ENCODE measurements at places on chromosomes 16 and 17.
A peak's percentile ranks its signal among the peaks of the same experiment; 100 is the strongest.

DNA sequence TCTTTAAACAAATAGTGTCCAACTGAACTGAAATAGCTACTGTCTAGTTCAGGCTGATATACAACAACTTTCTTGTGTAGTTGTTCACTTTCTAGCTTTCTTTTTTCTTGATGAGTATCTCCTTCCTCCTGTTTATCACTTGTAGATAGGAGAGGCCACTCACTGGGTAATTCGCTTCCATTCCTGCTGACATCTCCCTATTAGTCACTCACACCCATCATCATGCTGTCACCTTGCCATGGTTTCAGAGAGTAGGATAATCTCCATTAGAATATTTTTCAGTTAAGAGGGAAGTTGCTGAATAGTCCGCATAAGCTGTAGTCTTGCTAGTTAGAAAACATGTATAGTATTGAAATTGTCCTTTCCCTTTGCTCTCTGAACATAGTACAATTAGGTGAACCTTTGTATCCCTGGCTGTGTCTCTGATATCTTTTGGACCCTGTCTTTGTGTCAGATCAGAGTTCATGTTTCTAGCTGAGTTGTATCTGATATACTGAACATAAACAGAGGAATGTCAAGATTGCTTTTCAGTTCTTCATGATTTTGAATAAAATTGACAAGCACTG lies 64.4 kb upstream of the RASL10B start:
- DNase-seq, result no peak

DNA sequence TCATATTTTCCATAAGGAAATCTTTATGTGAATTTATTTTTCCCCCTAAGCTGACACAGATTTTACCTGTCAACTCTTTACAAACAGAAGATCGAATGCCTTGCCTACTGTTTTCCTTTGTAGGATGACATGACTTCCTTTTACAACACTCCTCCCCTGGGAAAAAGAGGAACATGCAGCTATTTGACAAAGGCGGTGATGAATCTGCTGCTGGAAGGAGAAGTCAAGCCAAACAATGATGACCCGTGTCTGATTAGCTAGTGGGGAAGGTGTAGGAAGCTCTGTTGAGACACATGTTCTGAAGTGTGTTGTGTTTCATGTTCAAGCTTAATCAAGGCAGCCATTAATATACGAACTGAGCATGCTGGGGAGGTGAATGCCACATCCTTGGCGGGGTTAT lies 238.0 kb downstream of the PHKB start:
- no peak for DNase-seq

GRCh38 chr17:27299384-27300049 lies 5.6 kb downstream of the WSB1 start:
- DNase-seq, result no peak

- no peak for DNase-seq
Measured at GRCh38 chr17:19401321-19402010, 9.6 kb upstream of the RNF112 start.

GRCh38 chr17:77475016-77475976 lies 334.5 kb downstream of the SEC14L1 start:
- DNase-seq, result peak; percentile 66

GRCh38 chr17:48223945-48224344 lies 116.4 kb downstream of the SNX11 start:
- no peak for DNase-seq

GRCh38 chr17:56482229-56482628 lies 111.3 kb upstream of the NOG start:
- no peak for DNase-seq

- no peak for DNase-seq
Measured at GRCh38 chr17:82100502-82101298, 2.7 kb upstream of the FASN start.

GRCh38 chr16:67169642-67170167 lies 633 bp upstream of the NOL3 start:
- no peak for DNase-seq

DNA sequence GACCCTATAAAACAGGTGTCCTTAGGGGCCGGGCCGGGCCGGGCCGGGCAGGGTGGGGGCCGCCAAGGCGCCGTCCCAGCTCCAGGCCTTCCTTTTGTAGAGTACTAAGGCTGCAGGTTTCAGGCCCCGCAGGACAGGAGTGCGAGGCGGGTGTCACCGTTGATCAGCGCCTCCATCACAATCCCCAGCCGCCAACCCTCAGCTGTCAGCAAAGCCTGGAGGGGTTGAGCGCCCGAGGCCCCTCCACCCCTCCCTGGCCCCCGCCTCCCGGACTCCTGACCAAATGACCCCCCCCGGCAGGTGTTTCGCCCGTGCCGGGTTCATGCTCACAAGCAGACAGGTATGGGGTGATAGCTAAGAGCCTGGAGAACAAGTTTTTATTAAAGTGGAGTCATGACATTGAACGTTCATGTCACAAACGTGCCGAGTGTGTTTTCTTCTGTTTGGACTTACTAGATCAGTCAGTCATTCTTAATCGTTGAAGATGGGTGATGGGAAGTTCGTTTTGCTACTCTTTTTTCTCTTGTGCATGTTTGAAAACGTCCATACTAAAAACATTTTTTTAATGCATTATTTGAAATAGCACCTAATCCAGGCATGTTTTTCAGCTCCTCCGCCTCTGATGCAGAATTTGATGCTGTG lies 534 bp downstream of the ARL2BP start:
- DNase-seq, result peak; percentile 7

DNA sequence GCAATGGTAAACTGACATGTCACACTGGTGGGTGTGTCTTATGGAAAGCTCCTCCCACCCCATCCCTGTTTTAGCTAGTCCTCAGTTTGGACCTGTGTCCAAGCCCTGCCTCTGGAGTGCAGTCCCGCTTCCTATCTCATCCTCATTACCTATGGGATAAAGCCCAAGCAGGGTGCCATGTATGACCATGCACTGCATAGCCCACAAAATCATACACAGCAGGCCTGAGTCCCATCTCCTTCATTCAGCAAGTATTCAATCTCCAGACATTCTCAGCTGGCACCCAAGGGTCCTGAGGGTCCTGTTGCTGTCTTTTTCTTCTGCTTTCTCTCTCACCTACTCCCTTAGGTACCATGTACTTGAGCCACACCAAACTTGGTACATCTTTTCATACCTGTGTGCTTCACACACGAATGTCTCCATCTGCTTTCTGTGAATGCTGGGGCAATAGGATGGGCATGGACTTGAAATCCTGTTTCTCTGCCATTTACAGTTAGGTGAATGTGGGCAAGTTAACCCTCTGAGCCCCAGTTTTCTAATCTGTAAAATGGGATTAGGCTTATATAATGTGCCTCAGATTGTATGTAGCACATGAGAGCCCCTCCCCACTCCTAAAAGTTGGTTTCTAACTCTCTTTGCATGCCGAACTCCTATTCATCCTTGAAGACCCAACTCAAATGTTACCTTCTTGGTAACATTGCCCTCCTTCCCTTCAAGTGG lies 28.5 kb downstream of the TNS4 start:
- DNase-seq, result no peak

DNA sequence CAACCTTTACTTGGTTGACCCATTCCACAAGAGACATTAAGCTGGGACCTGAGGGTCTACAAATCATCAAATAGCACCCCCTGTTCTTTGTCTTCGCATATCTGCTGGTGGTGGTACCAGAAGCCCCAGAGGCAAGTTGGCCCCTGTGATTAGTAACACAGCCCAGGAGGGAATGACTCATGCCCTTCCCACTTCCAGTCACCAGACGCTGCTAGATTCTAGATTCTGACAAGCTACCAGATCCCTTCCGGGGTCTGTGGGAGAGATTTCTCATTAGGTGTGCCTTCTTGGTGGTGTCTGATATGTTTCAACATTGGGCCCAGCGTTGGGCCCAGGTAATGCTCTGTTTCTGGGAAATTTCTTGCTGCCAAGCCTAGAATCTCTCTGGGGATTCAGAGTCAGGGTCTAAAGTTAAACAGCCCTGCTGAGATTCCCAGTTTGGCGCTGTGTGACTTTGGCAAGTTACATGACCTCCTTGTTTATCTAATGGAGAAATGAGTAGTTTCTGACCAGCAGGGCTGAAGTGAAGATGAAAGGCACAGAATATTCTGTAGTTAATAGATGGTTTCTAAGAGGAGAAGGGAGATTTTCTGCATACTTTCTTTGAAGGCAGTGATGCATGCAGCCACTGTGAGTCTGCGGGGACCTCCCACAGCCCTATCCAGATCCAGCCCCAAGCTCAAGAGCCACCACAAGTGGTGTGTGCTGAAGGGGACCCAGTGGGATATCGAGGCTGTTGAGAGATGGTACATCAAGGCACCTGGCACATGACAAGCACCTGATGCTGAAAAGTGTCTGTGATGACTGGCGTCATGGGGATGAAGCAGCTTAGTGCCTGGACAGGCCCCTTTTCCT lies 3.9 kb downstream of the TRPV2 start:
- peak; percentile 51 for DNase-seq

- no peak for DNase-seq
Measured at GRCh38 chr17:60300949-60301348, 91.0 kb downstream of the USP32 start.

DNA sequence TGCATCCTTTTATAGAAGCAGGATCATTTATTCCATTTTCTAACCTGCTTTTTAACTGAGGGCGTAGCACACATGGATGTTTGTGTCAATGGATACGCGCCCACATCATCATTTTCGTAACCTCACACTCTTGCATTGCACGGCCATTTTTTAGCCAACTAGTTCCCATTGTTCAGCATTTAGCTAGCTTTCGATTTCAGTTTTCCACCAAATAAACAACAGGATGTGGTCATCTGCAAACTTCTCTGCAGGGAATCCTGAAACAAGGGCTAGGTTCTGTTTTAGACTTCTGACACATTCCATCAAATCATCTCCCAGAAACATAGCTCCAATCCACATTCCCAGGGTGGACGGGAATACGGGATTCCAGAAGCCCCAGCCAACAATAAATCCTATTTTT lies 6.4 kb downstream of the CYB561 start:
- DNase-seq, result peak; percentile 59

DNA sequence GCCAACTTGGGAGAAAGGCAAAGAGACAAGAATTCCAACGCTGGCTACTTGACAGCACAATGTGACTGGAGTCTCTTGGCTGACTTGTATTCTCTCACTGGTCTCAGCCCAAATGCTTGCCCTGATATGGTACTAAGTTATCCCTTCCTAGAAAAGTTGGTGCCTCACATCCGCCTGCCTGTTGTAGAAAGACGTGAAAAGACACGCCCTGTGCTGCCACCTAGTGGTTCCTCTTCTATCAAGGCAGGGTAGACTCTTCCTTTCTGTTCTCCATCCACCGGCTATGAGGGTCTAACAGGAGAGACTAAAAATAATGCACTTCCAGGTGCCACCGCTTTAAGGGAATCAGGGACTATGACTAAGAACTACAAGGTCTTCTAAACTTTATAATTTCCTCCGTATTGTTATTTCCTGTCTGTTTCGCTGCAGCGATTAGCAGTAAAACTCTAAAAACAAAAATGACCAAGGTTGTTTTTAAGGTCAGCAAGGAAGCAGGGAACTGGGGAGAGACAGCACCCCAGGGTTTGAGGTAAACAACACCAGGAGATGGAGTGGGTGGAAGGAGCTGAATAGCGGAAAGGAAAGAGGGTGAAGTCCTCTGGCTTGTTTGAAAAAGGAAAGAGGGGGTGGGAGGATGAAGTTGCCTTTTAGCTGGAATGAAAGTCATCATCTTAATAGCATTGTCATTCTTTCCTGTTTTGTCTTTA lies 109.5 kb downstream of the YPEL2 start:
- peak; percentile 88 for DNase-seq
